ENCODE measurements at places on chromosomes 4 and X.

DNA sequence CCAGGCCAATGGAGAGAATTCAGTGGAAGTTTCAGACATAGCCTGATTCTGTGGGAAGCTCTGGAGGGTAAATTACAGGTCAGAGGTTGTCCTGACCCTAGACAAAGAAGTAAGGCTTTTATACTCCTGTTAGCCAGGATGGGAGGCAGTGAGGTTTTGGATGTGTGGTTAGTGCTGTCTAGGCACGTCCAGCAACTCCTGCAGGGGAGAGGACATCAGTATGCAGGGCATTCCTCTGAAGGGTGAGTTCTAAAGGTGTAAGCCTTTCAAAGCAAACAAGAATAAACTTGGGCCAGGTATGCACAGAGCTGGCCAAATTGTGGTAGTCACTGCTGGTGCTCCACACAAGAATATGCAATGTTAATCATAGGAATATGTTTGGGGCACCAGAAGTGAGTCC is 562.5 kb downstream of the CCSER1 start:
- DNase-seq = no peak

DNA sequence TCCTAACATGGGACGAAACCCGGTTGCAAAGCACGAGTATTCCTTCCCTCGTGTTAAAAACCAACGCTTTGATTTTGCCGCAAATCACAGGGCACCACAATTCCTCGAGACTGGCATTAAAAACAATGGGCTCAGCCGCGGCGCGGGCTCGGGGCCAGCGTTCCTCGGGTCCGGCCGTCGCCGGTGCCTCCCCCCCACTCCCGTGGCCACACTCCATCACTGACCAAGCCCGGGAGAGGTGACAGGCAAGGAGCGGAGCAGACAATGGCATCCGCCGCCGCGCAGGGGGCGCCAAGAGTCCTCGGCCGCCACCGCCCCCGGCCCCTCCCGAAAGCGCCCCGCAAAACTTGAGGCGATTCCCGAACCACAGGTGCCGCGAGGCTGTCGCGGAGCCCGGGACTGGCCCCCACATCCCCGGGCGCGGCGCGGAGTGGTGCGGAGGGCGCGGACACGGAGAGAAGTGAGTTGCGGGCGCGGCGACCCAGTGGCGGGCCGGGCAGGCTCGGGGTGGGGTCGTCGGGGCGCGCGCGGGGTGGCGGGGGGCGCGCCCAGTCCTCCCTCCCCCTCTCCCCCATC is 445 bp downstream of the AP1S2 start:
- peak; percentile 9 for DNase-seq

GRCh38 chr4:42331914-42332368 is 65.3 kb upstream of the SHISA3 start:
- DNase-seq = no peak

GRCh38 chr4:151960449-151961230 is 199.8 kb upstream of the GATB start:
- DNase-seq = no peak

- no peak for DNase-seq
Observed at GRCh38 chr4:145815626-145816025, 123.0 kb downstream of the ZNF827 start.

DNA sequence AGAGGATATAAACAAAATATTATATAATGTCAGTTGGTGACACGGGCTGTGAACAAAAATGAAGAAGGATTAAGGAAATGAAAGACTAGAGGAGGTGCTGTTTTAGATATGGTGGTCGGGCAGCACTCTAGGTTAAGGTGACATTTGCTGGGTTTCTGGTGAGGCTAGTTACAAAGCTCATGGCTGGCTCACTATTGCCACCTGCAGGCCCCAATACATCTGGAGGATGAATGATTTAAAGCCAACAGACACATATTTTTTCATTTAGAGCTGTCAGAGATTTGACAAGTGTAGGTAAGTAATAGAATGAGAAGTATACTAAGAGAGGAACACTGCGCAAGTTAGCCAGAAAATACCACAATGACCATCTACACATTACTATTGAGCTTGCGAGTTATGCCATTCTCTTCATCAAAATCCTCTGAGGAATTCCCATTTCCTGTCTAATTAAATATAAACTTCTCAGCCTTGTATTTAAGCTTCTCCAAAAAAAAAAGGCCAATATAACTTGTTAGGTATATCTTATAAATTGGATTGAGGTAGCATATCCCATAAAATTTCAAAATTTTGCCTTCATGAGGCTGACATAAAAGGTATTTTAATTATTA is 6.4 kb upstream of the FGG start:
- DNase-seq = no peak

GRCh38 chr4:165625281-165625680 is 246.5 kb downstream of the CPE start:
- no peak for DNase-seq

- no peak for DNase-seq
Observed at GRCh38 chr4:168618577-168619265, 121.9 kb downstream of the PALLD start.

DNA sequence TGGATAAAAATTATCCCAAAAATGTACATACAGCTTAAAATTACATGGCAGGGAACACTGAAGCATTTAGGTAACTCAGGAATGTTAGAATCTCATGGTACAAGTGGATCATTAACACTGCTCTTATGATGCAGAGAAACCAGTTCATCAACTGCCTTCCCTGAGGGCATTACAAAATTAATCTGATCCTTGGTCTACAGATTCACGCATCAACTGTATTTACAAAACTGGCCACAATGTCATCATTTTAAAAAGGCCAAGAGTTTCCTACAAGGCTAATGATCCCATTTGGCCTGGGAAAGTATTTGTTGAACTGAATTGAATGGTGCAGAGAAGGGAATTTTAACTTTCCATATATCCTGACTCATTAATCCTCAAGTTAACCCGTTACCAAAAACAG is 84.6 kb downstream of the TSPAN5 start:
- no peak for DNase-seq

All from stimulated activated CD8-positive, alpha-beta memory T cell treated with anti-CD3 and anti-CD28 coated beads, Interleukin-2, amount 100 ng/mL, for 1 hour (primary cell).